Substantia nigra (tissue), 51 donors: ENCODE measurements at places on chromosomes 11 and 22.

DNA sequence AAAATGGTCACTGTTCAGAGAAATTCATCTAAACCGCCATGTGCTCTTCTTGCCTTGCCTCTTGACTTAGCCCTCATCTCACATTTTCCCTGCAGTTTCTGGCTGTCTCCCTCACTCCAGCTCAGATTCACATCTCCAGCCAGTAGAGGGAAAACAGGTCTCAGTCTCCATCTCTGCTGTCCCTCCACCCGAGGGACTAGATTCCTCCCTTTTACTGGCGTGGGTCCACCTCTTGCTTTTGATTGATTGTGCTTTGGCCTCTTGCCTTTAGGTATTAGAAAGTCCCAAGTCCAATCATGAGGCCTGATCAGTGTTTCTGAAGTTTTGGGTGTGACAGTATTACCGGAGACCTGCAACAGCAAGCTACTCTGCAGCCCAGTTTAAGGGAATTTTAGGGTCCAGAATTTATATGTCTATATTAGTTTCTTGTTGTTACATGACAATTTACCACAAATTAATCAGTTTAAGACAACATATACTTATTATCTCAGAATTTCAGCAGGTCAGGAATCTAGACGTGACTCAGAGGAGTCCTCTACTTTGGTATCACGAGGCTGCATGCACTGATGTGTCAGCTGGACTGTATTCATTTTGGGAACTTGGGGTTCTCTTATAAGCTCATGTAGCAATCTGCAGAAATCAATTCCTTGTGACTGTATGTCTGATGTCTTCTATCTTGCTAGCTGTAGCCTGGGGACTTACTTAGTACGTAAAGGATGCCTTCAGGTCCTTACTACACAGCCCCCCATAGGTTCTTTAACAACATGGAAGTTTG is 805.2 kb upstream of the CCDC90B start:
- DNase-seq: no peak

DNA sequence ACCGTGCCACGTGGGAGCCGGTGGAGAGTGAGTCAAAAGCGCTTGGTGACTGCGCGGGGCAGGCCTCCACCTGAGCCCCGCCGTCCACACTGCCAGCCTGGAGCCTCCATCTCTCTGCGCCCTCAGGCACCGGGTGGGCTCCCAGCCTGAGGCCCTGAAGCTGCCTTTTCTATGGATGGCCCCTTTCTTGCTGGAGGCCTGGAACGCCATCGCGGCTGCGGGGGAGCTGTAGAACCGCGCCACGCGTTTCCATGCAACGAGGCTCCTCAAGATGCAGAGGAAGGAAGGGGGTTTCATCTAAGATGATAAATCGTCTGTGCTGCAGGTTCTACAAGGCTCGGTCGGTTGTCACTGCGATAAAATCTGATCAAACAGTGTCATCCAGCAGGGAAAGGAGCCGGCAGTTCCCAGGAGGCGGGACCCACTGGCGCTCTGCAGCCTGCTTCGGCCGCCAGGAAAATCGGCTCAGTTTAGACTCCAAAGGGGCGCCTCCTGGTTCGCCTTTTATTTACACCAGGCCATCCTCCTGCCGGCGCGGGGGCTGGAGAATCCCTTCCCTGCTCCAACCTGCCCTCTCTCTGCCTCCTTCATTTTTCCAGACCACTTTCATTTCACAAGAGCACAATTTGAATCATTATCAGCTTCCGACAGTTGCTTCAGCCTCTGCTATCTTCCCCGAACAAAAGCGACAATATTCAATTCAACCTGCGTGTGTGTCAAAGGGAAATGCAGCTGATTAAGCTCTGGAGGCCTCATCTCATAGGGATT is 624.4 kb downstream of the BRD1 start:
- no peak for DNase-seq

- DNase-seq: no peak
Measured at GRCh38 chr11:63839508-63840355, 822 bp downstream of the MARK2 start.

GRCh38 chr11:8732748-8733241 is 50.2 kb downstream of the RPL27A start:
- peak; percentile 62 for DNase-seq

DNA sequence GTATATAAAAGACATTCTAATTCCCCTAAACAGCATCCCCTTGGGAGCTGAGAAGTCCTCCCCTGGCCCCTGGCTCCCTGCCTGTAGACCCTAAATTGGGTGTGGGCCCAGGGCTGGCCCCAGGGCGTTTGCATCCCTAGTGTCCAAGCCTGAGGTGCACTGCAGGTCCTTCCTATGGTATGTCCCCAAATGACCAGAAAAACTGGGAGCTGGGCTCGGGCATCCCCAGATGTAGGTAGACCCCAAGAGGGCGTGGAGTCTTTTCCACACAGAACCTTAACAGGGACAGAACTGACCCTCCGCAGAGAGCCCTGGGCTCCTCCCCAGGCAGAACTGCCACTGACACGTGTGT is 782 bp upstream of the OSBPL5 start:
- DNase-seq: no peak
